Hepatocyte (in vitro differentiated cells): ENCODE measurements at places on chromosomes 5 and 9. TPM values are rescaled to one million over a fixed set of nuclear protein-coding genes. Genes with fewer than 3 reads are reported as not detected.
A peak's percentile ranks its signal among the peaks of the same experiment; 100 is the strongest.

GRCh38 chr5:180341595-180341994, 11.5 kb downstream of the GFPT2 start:
- DNase-seq: no peak

- DNase-seq: no peak
These were observed 56.0 kb downstream of the GABBR2 start for GRCh38 chr9:98652741-98653140.

DNA sequence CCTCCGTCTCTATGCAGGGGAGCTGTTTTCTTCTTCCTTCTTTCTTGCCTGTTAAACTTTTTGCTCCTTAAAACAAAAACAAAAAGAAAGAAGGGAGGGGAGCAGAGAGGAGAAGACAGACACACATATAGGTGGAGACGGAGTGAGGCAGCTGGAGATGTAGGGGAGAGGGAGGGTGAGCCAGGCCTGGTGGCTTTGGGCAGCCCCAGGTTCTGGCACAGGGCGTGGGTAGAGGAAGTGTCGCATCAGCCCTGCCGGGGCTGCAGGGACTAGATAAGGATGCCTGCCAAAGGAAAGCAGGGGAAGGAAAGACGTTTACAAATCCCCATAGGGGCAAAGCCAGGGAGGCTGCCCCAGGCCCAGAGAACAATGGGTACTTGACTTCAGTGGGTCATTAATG, 38.7 kb upstream of the PTGS1 start:
- DNase-seq: no peak

DNA sequence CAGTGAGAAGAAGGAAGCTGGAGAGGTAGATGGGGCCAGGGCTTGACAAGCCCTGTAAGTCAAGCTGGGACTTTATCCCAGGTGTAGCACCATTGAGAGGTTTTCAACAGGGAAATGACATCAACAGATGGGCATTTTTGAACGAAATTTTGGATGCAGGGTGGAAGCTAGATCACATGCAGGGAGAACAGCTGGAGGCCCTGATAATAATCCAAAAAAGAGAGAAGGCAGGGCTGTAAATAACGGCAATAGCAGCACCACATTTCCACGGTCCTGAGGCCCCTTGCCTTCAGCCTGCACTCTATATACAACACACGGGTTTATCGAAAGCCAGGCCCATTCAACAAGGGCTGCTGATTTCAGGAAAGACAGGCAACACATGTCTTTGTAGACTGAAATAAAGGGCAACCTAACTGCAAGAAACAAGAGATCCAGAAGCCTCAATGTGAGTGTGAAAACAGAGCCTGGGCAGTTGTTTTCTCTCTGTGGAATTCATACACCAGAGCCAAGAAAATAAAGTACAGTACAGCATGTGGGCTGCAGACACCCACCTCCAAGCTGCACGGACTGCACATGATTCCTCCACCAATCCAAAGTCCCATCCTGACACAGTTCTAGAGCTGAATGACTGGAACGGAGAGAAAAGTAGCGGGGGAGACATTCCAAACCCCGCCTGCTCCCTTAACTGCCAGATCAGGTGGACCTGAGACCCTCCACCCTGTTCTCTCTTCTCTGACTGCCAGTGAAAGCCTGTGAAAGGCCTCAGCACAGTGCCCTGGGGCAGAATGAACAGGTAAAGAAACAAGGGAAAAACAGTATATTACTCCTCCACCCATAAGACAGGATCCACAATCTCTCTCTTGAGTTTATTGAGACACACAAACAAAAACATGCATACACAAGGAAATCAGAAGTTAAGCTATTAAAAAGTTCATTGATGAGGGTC, 36.3 kb downstream of the KLHL3 start:
- no peak for DNase-seq

DNA sequence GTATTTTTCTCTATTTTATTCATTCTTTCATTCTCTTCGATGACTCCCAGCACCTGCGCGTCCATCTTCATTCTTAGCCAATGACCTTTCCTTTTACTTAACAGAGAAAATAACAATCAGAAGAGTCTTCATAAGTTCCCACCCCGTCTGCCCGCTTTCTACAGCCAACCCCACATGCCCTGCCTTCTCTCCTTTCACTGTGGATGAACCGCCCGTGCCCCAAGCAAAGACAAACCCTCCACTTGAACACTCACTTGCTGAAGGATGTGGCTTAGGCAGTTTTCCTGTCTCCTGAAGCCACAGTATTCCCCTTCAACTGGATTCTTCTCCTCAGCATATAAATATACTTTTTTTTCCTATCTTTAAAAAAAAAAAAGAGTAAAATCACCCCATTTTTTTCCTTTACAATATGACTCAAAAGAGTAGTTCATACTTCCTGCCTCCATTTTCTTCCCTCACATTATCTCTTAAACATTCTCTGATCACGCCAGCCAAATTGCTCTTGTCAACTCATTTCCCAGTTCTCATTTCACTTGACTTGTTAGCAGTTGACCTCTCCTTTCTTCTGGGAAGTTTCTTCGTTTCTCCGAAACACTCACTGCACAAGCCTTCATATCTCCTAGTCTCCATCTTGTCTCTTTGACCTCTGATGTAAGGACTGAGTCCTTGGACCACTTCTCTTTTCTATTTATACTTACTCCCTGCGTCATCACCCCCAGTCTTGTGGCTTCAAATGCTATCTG, 11.1 kb downstream of the NIPSNAP3B start:
- DNase-seq: no peak

Gene CARTPT
- total RNA-seq: 0.60 and 3.3 TPM in 2 replicates

DNA sequence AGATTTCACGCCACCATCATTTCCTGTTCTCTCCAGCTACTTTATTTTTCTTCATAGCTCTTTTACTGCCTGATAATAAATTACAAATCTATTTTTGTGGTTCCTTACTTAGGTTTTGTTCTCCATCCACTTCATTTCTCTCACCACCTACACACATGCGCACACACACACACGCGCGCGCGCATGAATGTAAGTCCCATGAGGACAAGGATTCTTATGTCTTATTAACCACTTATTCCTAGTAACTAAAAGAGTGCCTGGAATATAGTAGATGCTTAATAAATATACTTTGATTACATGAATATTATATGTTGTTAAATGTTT, 116.5 kb downstream of the TRPM6 start:
- DNase-seq: no peak

- DNase-seq: no peak
These were observed 540.5 kb downstream of the CTNND2 start for GRCh38 chr5:11363631-11364178.

DNA sequence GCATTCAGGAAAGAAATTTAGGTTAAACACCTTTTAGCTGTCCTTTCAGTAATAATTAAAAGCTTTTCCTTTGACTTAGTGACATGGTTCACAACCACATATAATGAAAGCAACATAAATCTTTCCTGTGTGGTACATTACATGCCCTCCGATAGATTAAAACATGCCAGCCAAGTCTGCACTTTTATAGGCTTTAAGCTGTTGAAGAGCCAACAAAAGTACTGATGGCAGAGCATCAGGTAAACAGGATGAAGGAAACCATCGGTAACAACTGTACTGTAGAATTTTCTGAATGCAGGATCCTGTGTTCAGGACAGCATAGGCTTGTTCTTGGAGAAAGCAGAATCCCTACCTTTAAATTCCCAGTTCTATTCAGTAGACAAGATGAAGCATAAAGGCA, 226.6 kb downstream of the MLLT3 start:
- no peak for DNase-seq

Gene NEUROG1
- not detected in 2 replicates for total RNA-seq

DNA sequence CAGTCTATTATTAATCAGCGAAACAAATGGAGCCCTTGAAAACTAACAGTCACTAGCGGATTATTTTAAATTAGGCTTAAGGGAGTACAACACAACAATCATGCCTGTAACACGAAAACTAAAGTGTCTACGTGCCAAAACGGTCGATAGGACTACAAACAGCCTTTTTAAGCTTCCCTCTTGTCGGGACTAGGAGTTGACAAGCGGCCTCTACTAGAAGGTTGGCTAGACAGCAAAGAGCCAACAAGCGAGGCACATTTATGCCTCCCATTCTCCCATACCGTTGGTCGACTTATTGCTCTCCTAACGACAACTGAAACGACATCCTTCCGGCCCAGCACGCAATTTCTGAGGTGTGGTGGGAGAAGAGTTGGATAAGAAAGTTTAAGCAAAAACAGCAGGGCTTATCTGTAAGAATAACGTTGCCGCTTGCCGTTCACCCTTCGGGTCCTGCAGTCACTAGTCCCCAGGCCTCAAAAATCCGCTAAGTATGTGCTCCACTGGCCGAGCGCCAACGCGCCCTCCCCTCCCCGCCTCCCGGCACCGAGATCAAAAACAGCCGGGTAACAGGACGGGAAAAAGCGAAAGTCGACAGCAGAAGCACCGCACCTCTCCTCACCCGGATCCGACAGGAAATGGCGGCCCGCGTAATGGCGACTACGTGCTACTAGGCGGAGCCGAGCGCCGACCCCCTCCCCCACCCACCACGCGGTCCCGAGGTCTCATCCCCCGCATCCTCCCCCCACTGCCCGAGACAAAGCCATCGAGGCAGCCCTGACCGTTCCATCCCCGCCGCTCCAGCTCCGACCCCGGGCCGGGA, 813 bp downstream of the HNRNPK start:
- DNase-seq: peak; percentile 92

GRCh38 chr9:90966480-90967144, 165.0 kb downstream of the SYK start:
- no peak for DNase-seq

DNA sequence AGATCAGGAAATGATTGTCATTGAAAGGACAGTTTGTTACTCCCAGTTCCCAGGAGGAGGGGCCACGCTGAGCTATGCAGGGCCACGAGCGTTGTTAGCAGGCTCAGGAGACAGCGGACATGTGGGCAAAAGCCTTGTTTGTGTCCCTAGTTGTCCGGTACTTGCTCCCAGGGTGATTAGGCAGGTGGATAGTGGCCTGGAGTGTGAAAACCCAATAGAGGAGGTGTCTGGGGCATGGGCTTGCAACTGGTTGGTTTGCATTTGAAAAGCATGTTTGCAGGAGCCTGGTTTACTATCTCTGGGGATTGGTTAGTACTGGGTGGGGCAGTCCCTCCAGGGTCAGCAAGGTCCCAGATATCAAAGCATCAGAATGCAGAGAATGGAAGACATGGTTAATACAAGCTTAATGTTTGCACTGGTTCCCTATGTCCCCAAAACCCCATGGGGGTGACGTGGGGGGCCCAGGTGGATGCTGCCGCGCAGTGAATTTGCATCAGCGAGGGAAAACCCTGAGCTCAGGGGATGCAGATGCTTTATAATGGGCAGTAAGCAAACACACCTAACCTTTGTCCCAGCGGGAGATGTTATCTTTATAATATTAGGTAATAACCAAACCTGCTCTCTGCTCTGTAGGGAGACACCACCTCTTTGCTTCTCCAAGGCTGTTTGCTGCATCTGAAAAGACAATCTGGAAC, 39.7 kb downstream of the ROPN1L start:
- DNase-seq: peak; percentile 42
